Ovary (tissue), 10 donors: ENCODE measurements at places on chromosomes 6 and 20. TPM values are rescaled to one million over a fixed set of nuclear protein-coding genes. Genes with fewer than 3 reads are reported as not detected.

C20orf204 gene
- total RNA-seq: 2.6 TPM

ZKSCAN8 gene
- total RNA-seq: 44.6 TPM

RUNX2 gene
- 1.9 TPM for total RNA-seq

GRM1 gene
- total RNA-seq: 0.10 TPM

GNRH2 gene
- total RNA-seq: 1.2 TPM

BNIP5 gene
- 0.12 TPM for total RNA-seq

HLA-DMB gene
- 11.1 TPM for total RNA-seq

NDRG3 gene
- total RNA-seq: 24.1 TPM

TASP1 gene
- total RNA-seq: 13.2 TPM

PHACTR3 gene
- 11.3 TPM for total RNA-seq

SAMD3 gene
- total RNA-seq: 4.6 TPM

DNA sequence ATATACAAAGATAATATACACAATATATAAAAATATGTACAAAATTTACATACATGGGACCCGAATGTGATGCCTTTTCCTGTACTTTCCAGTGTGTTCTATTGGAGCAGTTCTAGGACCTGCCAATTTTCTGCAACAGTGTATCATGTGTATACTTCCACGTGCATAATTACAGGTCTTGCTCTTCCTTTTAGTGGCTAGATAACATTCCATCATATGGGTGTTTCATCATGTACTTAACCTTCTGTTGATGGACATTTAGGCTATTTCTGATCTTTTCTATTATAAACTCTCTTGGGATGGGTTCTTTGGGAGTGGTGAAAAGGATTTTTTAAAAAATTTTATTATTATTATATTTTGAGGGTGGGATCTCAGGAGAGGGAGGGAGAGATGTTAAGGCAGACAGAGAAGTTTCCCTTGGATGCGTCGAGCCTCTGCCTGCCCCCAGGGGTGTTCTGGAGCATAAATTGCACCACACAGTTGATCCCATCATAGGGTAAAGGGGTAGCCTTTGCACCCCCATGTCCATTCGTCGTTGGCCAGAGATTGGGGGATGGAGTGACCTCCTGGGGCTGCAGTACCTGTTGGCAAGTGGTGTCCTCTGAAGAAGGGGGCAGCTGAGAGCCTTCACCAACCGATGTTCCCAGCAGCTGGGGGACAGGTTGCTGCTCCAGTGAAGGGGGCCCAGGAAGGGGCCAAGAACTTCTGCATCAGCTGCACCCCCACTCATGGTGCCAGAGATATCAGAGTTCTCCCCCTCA, 110.3 kb downstream of the TOX2 start:
- DNase-seq: no peak

GRCh38 chr20:17501701-17502100, 29.5 kb downstream of the BFSP1 start:
- no peak for DNase-seq

GRCh38 chr20:33624399-33624798, 37.7 kb upstream of the C20orf144 start:
- no peak for DNase-seq

DNA sequence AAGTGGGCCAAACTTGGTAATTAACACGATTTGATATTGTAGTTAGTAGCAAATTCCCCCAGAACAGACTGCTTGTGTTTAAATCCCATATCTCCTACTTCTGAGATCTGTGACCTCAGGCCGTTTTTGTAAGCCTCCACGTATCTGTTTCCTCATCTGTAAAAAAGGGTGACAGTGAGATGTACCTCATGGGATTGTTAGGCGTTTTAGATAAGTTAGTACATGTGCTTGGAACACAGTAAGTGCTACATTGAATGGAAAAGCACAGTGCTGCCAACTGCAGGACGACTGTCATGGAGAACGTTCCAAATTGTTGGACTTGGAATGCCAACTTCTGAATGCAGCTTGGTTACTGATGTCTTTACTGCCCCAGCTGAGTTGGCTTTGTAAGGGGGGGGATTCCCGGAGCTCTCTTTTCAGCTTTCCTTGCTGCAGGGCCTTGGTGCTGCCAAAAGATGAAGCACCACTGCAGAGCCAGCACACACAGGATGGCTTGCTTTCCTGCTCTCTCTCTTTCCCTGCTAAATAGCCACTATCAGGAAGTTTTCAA, 108.6 kb downstream of the OPN5 start:
- no peak for DNase-seq

DNA sequence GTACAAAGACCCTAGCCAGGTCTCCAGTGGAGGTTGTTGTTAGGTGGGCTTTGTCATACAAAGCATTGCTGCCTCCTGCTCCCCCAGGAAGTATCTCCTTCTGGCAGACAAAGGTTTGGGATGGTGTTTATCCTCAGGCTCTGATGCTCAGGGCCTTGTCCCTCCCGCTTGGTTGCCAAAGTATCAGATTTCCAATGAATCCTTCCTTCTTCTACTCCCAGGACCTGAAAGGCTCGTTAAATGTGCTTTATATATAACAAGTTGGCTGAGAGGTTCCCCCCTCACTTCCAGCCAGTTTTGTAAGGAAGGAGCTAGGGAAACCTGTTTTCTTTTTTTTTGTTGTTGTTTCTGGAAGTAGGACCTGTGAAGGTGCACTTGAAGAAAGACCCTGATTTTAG, 14.4 kb downstream of the PTK7 start:
- no peak for DNase-seq

DNA sequence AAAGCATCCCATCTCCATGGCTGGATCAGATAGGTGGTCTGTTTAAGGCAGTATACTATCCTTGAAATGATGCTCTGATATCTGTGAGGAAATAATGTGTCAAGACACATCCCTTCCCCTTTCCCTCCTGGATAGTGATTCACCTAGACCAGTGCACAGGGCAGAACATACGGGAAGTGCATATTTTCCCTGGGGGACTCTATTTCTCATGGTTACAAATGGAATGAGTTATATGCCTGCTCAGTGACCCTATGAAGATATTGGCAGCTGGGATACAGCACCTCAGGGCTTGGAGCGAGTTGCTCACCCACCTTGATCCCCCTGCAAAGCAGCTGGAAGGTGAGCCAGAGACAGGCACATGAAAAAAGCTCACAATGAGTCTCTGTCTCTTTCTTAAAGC, 67.5 kb upstream of the PRL start:
- DNase-seq: no peak

DNA sequence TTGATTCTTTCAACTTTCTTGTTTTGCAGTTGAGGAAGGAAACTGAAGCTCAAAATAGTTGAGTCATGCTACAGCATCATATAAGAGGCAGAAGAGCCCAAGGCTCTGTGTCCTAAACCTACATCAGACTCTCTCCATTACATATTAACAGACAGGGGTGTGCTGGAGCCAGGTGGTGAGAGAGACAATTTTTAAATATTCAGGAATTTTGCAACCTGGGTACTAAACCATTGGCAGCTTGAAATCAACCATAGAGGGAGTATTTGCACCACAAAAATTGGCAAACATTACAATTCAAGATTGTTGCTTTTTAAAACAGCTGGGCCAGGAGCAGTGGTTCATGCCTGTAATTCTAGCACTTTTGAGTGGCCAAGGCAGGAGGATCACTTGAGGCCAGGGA, 65.8 kb upstream of the SOX4 start:
- no peak for DNase-seq

DNA sequence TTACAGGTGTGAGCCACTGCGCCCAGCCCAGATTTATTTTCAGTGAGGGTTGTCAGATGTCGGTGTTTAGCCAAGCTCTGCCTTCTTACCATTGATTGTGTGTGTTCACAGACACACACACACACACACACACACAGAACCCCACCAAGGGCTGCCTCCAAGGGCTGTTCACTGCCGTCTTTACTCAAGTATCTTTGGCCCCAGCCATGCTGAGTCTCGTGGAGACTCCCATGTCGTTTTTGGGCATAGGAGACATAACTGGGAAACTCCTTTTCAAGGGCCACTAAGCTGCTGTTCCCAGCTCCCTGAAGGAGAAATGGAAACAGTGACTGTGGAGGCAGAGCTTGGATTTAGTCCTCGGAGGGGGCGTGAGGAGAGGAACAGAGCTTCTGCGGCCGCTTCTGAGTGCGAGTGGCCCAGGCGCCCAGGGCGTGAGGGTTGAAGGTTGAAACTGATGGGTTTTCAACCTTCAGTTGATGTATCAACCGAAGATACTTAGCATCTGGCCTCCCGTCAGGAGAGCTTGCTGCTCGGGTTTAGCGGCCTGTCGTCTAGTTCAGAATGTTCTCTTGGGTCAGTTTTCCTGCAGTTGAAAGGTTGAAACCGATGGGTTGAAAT, 243.6 kb downstream of the TTLL2 start:
- DNase-seq: no peak

DNA sequence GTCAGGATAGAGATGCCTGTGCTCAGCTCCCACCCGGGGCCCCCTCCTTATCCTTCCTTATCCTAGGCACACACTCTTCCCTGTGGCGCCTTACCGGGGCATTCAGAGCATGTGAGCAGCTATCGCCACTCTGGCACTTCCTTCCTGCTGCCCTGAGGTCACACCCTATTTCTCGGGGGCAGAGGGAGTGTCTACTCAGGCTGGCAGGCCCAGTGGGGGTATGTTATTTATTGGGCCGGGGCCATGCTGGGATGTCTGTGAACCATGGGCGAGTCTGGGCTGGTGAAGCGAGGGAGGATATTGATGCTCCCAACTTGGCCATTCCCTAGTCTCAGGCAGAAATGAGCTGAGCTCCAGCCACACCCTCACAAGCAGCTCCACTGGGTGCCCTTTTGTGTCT, 3.9 kb upstream of the LY6G6D start:
- no peak for DNase-seq

DNA sequence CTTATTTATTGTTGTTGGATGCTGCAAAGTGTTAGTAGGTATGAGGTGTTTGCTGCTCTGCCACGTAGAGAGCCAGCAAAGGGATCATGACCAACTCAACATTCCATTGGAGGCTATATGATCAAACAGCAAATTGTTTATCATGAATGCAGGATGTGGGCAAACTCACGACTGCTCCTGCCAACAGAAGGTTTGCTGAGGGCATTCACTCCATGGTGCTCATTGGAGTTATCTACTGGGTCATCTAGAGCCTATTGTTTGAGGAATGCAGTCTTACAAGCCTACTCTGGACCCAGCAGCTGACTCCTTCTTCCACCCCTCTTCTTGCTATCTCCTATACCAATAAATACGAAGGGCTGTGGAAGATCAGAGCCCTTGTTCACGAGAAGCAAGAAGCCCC, 12.1 kb downstream of the MICB start:
- no peak for DNase-seq

- DNase-seq: no peak
Measured at GRCh38 chr6:80469977-80470376, 363.5 kb downstream of the BCKDHB start.

- no peak for DNase-seq
Measured at GRCh38 chr6:130851026-130851425, 23.8 kb downstream of the SMLR1 start.

GRCh38 chr20:4563534-4563933, 158.2 kb upstream of the PRND start:
- no peak for DNase-seq

DNA sequence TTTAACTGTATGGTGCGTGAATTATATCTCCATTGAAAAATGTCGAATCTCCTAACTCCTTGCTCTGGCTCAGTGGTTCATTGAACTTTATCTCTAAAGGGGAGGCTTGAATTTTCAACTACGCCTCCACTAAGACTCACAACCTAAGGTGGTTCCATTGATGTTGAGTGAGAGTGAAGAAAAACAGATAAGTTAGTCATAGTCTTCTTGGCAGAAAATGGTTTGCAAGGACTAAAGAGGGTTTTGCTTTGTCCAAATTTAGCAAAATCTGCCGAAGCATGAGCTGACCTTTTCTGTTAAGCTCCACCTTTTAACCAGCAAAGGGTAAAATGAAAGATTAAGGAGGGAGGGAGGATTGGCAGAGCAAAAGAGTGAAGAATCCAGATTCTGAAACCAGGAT, 290.2 kb upstream of the SPTLC3 start:
- DNase-seq: no peak

- DNase-seq: no peak
Measured at GRCh38 chr6:968791-969190, 275.9 kb upstream of the EXOC2 start.

GRCh38 chr6:40328386-40328985, 258.7 kb downstream of the LRFN2 start:
- no peak for DNase-seq

DNA sequence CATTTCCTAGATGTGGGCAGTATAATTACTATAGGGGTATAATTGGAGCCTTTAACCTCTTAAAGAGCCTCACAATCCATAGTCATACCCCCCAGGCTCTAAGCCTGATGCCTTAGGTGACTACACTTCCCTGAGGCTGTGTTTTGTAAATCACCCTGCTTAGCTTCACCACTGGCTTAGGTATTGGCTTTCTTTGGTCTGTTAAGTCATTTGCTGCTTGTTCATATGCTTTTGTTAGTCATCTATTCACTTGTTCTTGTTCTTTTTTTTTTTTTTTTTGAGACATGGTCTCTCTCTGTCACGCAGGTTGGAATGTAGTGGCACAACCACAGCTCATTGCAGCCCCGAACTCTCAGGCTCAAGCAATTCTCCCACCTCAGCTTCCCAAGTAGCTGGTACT, 26.7 kb downstream of the KAT14 start:
- no peak for DNase-seq

DNA sequence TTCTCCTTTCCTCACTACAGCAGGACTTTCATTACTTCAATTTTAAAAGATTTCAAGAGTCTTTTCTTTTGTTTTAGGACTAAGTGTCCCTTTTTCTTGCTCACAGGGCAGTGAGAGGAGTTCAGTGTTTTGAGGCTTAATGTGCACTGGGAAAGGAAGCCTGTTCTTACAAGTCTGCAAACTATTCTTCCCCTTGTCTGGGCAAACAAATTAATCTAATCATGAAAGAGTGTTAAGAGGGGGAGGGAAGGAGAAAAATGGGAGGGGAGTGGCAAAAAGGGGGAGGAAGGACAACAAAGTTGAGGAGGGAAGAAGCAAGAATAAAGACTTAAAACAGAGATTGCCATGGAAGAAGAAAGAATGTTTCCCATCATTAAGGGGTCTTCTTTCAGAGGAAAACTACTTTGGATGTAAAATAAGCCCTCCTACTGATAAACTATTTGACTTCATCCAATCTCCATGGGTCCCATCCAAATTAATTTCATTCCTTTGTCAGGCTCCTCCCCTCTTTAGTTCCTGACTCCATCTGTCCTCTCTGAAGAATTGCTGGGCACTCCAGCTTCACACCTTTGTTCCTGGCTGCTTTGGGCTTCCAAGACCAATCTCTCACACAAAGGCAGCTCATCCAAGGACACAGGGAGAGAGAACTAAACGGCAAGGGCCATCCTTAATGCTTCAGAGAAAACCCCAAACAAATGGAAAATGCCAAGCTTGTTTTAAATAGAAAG, 244.5 kb downstream of the TPBG start:
- no peak for DNase-seq

- DNase-seq: no peak
Measured at GRCh38 chr20:62733891-62734290, 25.3 kb downstream of the NTSR1 start.
